ENCODE measurements at places on chromosomes 3 and 15.

DNA sequence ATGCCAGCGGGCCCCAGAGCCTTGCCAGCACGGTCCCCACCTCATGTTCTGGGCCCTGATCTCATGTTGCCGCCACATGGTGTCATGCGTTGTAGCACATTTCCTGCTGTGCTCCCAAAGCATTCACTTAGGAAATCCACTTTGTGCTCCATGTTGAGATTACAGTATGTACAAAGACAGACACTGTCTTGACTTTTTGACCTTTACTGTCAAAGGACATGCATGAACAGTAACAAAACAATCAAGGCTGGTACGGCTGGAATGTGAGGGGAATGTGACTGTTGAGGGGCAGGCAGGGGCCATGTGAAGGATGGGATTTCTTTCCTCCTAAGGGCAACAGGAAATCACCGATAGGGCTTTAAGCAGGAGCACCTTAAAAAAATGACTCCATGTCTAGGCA, 53.3 kb upstream of the RPL32 start:
- no peak for DNase-seq

GRCh38 chr3:82561784-82562183, 800.3 kb upstream of the GBE1 start:
- no peak for DNase-seq

DNA sequence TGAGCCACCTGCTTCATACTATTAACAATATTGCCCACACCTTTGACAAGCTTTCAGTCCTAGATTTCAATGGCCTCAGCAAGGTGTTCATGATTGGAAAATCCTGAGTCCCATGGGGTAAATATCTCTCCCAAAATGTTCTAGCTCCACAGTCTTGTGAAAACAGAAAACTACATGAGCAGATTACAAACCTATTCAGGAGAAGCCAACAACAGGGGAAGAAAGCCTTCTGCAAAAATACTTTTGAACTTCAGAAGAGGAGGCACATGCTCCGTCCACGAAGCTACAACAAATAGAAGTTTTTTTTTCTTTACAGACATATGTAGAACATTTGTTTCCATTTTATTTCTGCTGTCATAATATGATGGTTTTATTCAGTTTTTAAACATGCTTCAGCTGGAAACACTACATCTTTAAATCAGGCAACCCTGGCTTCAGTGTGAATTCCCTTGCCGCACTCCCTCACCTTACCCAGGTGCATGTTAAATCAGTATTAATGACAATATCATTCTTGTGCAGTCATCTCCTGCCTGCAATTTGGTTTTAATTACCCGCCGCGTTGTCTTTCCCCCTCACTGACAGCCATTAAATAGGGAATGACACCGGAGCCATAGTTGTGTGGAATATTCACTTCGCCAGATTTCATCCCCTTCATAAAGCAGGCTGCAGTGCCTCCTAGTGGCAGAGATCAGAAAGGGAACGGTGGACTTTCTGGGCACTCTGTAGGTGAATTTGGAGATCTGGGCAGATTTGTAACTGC, 725.5 kb upstream of the ARRDC4 start:
- DNase-seq: no peak

GRCh38 chr3:184848934-184849333, 37.0 kb downstream of the VPS8 start:
- DNase-seq: no peak

DNA sequence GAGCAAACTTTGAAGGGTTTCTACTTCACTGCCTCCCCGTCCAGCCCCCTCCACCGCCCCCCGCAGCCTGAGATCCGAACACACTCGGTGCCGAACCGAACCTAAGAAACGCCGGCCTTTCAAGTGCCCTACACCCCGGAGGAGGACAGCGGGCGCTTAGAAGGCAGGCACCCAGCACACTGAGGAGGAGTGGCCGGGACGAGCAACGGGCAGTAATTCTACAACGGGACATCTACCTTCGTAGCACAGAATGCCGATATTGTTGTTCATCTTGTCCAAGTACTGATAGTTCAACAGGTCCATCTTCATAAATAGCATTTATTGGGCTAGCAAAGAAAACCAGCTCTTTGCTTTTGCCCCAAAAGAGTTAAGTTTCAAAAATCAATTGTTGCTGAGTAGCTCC, 513 bp downstream of the VGLL4 start:
- no peak for DNase-seq

DNA sequence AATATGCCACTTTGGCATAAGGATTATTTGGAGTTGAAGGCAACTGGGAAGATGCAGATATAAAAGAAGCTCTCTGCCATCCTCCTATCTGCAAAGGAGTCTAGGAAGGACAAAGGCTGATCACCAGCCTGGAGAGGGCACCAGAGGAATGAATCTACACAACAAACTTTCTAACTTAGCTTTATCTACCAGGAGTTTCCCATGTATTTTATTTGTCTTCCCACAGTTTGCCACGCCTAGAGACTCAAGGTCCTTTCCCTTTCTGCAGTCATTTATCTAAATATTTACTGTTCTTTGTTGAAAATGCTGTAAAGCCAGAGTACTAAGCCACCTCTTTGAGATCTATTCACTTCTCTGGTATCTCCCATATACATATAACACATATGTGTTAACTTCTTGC, 32.2 kb downstream of the GPR176 start:
- DNase-seq: no peak

- DNase-seq: no peak
Observed at GRCh38 chr3:25427563-25427941, 511 bp upstream of the RARB start.

GRCh38 chr3:196117809-196118208, 35.9 kb upstream of the TFRC start:
- no peak for DNase-seq

- DNase-seq: no peak
Observed at GRCh38 chr3:43071313-43071893, 34.5 kb downstream of the POMGNT2 start.

GRCh38 chr3:131717493-131717892, 214.7 kb upstream of the MRPL3 start:
- no peak for DNase-seq

All from NCI-H446 treated with DMSO at 0.1 percent for 48 hours (cell line).